ENCODE measurements at places on chromosomes 6 and 20.
A peak's percentile ranks its signal among the peaks of the same experiment; 100 is the strongest.

DNA sequence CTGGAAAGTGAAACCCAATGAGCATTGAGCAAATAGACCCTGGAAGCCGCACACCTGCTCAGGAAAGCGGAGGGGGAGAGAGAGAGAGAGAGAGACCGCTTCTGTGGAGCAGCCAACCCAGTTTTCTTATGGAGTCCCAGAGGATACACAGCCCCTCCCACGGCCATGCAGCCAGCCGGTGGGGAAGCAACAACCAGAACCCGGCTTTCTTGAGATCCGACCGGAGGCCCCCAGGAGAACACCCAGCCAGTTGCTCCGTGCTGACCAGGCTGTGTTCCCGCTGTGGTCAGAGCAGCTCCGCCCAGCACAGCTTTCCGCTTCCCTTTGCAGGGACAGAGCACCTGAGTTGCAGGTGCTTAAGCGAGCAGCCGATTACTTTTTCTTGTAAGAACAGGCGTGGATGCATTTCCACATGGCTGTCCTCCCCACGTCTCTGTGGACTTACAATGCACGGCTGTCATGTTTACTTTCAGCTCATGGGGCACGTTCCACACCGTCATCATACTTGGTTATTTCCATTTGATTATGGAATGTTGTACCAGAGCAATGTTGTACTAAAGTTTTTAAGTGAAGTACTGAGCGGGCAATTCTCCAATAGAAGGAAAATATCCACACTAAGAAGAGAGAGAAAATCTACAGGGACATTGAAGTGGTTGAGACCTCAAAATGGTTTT lies 381.9 kb downstream of the THBS2 start:
- peak; percentile 76 for DNase-seq

DNA sequence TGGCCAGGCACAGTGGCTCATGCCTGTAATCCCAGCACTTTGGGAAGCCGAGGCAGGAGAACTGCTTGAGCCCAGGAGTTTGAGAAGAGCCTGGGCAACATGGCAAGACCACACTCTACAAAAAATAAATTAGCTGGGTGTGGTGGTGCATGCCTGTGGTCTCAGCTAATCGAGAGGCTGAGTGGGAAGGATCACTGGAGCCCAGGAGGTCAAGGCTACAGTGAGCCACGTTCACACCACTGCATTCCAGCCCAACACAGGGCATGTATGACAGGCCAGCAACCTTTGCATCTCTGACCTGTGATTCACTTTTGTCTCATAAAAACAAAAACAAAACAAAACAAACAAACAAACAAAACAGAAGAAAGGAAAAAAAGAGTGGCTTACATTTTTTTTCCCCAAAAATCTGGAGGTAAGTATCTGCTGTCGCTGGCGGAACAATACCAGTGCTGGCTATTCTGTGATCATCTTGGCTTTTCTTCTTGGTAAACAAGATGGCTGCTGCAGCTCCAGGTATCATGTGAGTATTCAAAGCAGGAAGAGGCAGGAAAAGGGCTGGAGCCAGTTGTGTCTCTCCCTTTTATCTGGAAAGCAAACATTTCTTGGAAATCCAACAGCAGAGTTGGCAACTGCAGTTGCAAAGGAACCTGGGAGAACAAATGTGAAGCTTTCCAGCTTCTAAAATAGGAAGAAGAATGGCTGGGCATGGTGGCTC lies 40.4 kb upstream of the ZMYND8 start:
- DNase-seq: peak; percentile 16

- DNase-seq: peak; percentile 36
Observed at GRCh38 chr6:70669133-70669532, 1.4 kb downstream of the SMAP1 start.

- no peak for DNase-seq
Observed at GRCh38 chr20:46646659-46647380, 4.4 kb downstream of the SLC13A3 start.
